C1 segment of cervical spinal cord (tissue), 14 donors: ENCODE measurements at places on chromosomes 4 and X.

GRCh38 chr4:87941537-87942392 lies 33.7 kb upstream of the SPP1 start:
- no peak for DNase-seq

DNA sequence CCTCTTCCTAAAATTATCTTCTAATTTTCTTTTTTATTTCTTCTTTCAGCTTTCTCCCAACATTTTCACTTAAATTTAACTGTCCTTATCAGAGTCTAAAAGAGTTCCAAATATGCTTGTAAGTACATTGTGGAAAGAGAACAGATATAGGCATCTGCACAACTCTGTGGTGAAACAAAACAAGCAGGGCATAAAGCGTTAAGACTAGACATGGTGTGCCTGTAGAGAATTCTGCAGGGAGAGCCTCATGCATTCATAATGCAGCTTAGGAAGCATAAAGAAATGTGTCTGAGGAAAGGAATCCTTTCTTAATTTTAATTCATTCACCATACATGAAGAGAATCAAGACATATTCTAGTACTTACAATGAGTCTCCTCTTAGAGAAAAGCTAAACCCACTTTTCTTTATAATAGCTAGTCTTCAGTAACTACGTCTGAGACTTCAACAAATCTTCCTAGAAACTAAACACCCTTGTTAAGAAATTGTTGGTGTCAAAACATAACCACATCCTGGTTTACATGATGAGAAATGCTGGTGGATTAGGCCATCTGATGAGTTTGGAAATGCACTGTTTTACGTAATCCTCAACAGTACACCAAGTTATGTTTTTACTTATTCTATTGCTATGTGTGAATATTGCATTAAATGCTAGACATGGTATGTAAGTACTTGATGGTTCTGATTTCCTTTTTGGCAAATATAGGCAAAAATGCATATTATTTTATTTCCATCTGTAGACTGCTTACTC lies 307.8 kb upstream of the GIMD1 start:
- DNase-seq, result no peak

DNA sequence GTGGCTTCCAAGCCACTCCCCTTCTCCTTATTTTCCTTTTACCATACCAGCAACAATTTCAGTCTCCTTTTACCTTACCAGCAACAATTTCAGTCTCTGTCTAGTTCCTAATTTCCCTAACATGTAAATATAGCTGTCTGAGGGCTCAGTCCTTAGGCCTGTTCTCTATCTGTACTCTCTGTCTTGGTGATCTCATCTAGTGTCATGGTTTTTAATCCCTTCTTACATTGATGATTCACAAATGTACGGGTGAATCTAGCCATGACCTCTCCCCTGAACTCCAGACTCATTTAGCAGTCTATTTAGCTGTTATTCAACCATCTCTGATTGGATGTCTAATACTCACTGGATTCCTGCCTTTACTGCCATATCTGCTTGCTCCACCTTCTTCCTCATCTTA lies 7.2 kb downstream of the IL15 start:
- no peak for DNase-seq

DNA sequence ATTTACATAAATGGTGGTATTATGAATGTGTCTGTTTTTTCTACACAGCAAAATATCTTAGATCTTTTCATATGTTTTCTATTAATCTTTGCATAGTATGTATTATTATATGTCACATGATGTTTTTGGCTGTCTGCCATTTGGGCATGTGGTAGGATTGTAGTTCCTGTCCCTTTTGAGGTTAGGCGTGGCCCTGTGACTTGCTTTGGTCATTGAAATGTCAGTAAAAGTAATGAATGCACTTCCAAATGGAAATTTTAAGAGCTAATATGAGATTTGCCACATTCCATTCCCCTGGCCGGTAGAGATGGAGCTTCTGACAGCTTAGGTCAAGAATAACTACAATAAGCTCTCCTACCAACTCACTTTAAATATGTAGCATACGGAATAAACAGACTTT lies 45.1 kb downstream of the JADE3 start:
- no peak for DNase-seq

- DNase-seq, result no peak
Measured at GRCh38 chr4:25051534-25051933, 20.8 kb upstream of the LGI2 start.

DNA sequence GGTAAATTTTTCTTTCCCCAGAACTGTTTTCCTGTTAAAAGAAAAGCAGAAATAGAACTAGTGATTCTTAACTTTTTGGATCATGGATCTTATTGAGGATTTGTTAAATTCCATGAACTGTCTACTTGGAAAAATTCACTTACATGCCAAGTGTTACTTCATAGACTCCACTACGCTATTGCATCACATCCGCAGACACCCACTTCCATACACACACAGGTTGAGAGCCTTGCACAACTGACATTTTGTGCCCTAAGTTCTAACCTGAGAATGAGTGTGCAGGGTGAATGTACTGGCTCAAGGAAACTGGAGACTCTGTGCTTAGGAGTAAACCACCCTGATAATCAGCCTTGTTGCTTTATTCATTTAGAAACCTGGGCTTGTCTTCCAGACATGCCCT lies 250.5 kb upstream of the EDA2R start:
- no peak for DNase-seq

GRCh38 chrX:102966701-102967100 lies 29.6 kb downstream of the RAB40AL start:
- DNase-seq, result no peak

GRCh38 chrX:47649781-47650163 lies 591 bp downstream of the ELK1 start:
- DNase-seq, result no peak

- DNase-seq, result no peak
Measured at GRCh38 chrX:85570496-85570895, 191.0 kb upstream of the POF1B start.

- no peak for DNase-seq
Measured at GRCh38 chr4:22637306-22637705, 55.4 kb upstream of the GBA3 start.

GRCh38 chr4:82988323-82988832 lies 22.2 kb downstream of the LIN54 start:
- no peak for DNase-seq

- DNase-seq, result no peak
Measured at GRCh38 chrX:12791257-12792228, at the start of gene PRPS2. TSS of gene PRPS2 (plus strand) at chrX:12791412. CDS start at chrX:12791498, 86 bp downstream.

- no peak for DNase-seq
Measured at GRCh38 chr4:165631912-165632311, 241.1 kb upstream of the TLL1 start.

GRCh38 chr4:144316869-144317268 lies 176.4 kb upstream of the GYPA start:
- DNase-seq, result no peak

- no peak for DNase-seq
Measured at GRCh38 chr4:177517862-177518261, 75.6 kb upstream of the AGA start.

- no peak for DNase-seq
Measured at GRCh38 chrX:105882581-105883275, 60.4 kb downstream of the NRK start.

DNA sequence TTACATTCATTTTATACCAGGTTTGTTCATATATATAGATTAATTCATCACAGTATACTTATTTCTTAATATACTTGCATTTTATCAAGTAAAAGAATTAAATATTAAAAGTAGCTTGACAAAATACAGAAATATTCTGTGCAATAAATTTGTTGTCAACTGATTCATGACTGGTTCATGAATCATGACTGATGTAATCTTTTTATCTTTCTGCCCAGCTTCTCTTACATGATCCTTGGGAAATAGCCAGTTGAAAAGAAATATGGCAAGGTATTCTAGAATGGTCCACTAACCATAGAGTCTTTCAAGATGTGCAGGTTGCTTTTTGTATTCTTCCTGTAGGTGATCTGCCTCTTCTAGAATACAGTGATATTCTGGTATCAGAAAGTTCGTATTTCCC lies 4.2 kb upstream of the CCNA2 start:
- DNase-seq, result no peak

DNA sequence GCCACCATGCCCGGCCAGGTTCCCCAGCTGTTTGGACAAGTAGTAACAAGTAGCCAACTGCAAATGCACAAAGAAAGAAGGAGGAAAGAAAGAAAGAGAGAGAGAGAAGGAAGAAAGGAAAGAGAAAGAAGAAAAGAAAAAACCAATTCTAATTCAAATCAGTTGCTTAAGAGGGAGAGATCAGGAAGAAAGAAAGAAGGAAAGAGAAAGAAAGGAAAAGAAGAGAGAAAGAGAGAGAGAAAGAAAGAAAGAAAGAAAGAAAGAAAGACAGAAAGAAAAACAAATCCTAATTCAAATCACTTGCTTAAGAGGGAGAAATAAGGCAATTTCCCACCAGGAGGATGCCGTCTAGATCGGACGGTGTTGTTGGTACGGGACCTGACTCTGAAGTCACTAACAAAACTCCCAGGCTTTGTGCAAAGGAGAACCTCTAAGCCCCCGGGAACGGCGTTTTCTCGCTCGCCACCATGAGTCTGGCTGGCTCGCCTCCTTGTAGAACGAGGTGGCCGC lies 95.5 kb upstream of the PPP2R3B start:
- DNase-seq, result no peak

DNA sequence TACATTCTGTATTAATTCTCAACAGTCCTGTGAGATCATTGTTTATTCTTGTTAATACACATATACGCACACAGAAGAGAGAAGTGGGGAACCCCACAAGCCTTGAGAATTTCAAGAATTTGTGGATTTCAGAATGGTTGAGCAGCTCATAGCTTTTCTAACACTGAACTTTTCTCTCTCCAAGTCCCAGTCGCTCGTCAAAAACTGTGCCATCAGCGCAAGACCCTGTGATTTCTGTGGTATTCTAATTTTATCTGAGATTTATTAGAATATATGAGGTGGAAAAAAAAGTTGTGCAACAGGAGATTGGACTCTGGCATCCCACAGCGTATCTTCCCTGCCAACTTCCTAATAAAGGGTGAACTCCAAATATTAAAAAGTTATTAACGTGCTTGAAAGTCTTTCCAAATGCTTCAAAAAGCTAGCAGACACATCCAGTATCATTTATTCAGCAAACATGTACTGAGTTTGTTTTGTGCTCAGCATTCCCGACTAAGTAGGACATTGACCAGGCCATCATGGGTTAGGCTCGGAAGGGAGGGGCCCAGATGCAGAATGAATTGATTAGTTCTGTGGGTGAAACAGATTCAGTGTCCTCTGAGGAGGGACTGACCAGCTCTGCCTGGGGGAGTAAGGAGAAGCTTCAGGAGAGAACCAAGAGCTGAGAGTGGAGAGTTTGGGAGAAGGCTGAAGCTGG lies 165.6 kb downstream of the CBR4 start:
- DNase-seq, result no peak

DNA sequence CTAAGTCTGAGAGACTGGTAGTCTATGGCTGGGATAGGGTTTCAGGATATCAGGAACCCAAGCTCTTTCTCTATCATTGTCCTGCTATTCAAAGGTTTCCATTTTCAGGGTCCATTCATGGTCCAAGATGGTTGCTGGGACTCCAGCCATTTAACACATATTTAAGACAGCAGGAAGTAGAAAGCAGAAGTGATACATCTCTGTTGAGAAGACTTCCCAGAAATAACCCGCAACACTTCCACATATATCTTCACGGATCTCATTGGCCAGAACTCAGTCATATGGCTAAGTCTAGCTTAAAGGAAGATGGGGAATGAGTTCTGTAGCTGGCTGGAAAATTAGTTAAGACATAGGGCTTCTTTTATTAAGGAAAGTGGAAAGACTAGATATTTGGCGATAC lies 23.8 kb downstream of the CTSO start:
- no peak for DNase-seq

DNA sequence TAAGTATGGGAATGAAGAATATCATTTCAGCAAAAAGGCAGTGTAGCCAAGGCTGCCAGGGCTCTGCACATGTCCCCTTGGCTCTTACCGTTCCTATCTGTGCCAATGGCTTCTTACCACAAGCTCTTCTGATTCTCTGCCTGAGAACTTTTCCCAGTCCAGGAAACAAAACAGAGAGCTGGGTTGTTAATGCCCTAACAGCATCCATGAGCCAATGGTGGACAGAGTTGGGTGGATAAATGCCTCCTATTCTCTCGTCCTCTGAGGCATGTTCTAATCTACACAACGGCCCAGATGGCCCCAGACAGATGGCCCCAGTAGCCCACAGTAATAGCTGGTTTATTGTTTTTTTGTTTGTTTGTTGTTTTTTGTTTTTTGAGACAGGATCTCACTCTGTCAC lies 28.0 kb downstream of the SCD5 start:
- peak; percentile 17 for DNase-seq

- no peak for DNase-seq
Measured at GRCh38 chr4:139734201-139734874, 68.7 kb downstream of the MGST2 start.

GRCh38 chr4:26139310-26139924 lies 181.4 kb upstream of the RBPJ start:
- no peak for DNase-seq

- DNase-seq, result no peak
Measured at GRCh38 chr4:184819786-184820185, 6.0 kb downstream of the ACSL1 start.

- no peak for DNase-seq
Measured at GRCh38 chrX:19857131-19857530, 30.3 kb downstream of the SH3KBP1 start.

DNA sequence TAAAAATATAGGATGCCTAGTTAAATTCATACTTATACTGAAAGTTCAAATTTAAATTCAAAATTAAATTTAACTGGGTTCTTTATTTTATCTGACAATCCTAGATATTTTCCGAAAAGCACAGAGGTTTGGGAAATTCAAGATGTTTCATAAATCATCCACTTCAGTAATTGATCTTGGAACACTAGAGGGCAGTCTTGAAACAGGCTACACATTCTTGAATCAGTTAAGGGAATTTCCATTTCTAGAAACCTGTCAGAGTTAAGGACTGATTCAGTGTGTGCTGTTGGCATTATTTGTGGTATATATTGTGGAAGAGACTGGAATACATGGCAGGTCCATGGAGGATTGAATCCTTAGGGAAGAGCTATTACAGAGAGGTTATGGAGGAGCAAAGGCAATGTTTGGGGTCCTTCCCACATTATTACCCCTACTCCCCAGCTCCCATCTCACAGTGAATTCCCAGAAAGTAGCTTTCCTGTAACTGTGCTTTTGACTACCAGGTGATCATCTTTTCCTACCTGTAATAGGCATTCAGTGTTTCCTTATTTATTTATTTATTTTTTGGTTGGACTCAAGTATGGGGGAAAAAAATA lies 92.9 kb downstream of the EGF start:
- DNase-seq, result no peak

DNA sequence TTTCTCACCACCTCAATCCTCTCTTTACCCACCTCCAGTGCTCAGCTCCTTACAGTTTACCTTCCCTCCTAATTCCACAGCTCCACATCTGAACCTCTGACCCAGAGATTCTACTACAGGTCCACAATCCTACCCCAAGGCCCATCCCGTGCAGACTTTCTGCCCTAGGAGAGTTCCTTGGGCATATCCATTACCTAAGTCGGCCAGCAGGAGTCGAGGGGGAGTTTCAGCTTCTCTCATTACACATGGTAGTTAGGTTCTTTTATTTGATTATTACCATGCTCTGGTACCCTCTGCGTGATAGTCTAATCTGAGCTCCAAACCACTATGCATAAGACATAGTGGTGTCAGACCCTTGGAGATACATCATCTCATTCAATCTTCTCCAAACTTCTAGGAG lies 117.9 kb downstream of the SH3RF1 start:
- no peak for DNase-seq
